Metanephros (tissue), 2 donors: ENCODE measurements at places on chromosomes 3 and 15. TPM values are rescaled to one million over a fixed set of nuclear protein-coding genes. Genes with fewer than 3 reads are reported as not detected.

Gene CADM2
- 7.1 TPM for total RNA-seq

Gene STAC
- total RNA-seq: 14.2 TPM

Gene MRAS
- 31.3 TPM for total RNA-seq

Gene NKTR
- total RNA-seq: 133 TPM

Gene NXPE3
- total RNA-seq: 6.1 TPM

Gene AADACL2
- total RNA-seq: not detected

Gene ANKRD34C
- total RNA-seq: 0.12 TPM

Gene SLC24A5
- total RNA-seq: 0.18 TPM

Gene TRIM71
- 6.9 TPM for total RNA-seq

Gene WDR72
- 48.2 TPM for total RNA-seq

Gene NCBP2
- total RNA-seq: 37.2 TPM
